ENCODE measurements at places on chromosomes 5 and 9.

DNA sequence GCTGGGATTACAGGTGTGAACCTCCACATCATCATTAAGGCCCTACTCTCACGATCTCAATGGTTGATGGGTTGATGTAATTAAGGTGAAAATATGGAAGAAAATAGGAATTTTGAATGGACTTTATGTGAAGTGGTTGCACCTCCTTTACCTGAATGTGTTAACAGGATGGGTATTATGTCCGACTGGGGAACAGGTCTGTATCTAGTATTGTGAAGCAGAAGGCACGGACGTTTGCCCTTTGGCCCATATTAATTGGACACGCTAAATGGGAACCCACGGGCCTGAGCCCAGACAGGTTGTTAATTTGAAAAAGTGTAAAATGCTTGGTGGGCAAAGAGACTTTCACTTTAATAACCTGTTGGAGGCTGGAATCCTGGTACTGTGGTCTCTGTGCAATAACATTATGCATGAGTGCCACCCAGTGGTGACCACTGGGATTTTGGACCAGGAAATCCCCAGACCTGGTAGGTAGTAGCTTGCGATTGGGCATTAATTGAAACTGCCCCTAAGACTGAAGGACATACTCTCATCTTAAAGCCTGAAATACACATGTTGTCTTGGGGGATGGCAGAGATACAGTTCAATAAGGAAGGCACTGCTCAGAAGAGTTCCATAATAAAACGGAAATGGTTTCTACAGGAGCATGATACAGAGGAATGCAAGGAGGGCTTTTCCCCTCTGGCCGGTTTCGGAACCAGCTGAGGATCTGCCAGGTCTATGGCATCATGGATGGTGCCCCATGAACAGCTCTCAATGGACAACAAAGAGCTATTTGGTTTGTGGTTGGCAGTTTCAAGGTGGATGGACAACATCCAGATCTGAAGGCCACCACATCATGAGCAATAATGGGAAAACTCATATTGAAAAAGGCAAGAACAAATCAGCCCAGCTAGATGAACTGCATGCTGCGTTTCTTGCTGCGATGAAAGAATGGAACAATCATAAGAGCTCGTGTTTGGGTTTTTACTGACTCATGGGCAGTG, 26.2 kb upstream of the BICD2 start:
- peak; percentile 59 for DNase-seq

DNA sequence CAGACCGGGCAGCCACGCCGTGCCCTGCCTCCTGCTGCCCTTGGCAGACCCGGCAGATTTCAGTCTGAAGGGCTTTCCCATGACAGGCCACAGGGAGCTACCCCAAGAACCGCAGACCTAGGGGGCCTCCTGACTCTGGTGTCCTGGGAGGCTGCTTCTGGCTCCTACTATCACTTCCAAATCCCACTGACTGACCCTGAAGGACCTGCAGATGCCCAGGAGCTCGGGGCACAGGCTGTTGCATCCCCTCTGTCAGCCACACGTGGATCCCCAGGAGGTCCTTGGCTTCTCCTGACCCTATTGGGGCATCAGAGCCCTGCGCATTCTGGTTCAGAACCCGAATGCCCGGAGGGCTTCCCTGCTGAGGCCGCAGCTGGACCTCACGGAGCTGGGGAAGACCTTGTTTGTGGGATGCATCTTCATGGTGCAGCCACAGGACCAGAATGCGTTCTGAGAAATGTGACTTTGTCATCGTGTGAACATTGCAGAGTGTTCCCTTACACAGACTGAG, 81.3 kb upstream of the IRX4 start:
- DNase-seq = no peak

- DNase-seq = peak; percentile 91
These were observed 140.9 kb downstream of the AOPEP start for GRCh38 chr9:94867281-94867841.

DNA sequence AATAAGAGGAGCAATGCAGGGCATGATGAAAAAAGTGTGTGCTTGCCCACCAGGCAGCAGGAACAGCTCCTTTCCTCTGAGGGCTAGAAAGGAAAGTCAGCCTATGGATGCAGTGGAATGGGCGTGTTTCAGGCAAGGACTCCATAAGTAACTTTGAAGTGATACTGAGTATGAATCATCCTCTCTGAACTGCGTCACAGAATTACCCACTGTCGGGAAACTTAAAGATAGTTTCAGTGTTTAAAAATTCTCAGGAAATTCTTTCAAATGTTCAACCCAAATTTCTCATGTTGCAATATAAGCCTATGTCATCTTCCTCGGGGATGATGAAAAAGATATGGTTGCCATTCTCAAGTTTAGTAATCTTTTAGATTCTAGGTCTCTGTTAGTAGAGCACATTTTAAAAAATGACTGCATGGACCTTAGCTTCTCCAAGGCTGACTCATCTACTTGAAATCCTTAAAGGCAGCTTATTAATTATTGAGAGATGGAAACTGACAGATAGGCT, 27.7 kb downstream of the PTCD2 start:
- peak; percentile 47 for DNase-seq

GRCh38 chr5:102545175-102545574, 46.4 kb upstream of the SLCO6A1 start:
- DNase-seq = no peak

- peak; percentile 4 for DNase-seq
These were observed at the start of gene LCN2 for GRCh38 chr9:128149001-128149701. Gene LCN2, plus strand, starts transcription at chr9:128149453. Its CDS starts 73 bp downstream, at chr9:128149526.

DNA sequence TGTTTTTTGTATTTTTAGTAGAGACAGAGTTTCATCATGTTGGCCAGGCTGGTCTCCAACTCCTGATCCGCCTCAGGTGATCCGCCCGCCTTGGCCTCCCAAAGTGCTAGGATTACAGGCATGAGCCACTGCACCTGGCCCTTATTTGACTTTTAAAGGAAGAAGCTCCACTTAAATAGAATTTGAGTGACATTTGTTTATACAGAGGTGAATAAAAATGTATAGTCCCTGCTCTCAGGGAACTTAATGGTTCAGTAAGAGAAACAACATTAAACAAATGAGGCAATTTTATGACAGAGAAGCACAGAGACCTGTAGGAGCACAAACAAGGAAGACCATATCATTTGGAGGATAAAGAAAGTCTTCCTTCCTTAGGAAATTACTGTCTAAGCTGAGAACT, 65.7 kb downstream of the C9orf152 start:
- no peak for DNase-seq

GRCh38 chr5:139964994-139965565, 78.0 kb downstream of the NRG2 start:
- DNase-seq = no peak

GRCh38 chr5:59553992-59554391, 339.5 kb downstream of the PDE4D start:
- DNase-seq = no peak

GRCh38 chr5:61622156-61622555, 290.1 kb downstream of the ZSWIM6 start:
- no peak for DNase-seq

GRCh38 chr5:33490071-33490665, 49.4 kb downstream of the TARS1 start:
- no peak for DNase-seq

DNA sequence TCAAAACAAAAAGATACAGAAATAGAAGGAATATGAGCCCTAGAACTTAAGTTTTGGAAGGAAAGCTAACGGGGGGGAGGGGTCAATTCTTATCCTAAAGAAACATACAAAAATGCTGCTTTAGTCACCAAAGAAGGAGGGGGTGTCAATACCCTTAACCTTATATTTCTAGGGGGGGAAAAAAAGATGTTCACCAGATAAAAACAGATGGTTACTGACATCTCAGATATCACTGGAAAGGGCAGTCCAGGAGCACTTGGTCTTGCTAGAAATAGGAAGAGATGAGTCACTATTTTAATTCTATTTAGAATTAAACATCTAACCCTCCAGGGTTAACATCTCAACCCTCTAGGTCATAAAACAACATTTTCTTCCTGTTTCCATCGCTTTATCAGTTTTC, 1.7 kb downstream of the DIAPH1 start:
- no peak for DNase-seq

- no peak for DNase-seq
These were observed 389.9 kb downstream of the MTRR start for GRCh38 chr5:8258801-8259200.

- no peak for DNase-seq
These were observed 1383.5 kb downstream of the PTPRD start for GRCh38 chr9:9229269-9229668.

DNA sequence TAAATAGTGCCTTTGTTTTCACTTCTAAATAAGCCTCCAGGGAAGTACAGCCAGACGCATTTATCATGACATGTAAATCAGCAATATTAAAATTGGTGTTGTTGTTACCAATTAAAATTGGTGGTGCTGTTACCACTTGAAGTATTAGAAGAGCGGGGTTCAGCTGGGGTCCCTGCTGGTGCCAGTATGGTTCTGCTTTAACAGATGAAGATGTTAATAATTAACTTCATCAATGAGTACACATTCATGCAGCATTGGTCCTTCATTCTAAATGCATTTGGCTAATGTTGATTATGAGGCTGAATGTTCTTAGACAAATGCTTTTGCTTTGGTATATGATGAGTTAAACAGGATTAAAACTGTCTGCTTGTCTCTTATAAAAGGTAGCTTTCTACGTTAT, 67.6 kb upstream of the TMC1 start:
- DNase-seq = no peak

DNA sequence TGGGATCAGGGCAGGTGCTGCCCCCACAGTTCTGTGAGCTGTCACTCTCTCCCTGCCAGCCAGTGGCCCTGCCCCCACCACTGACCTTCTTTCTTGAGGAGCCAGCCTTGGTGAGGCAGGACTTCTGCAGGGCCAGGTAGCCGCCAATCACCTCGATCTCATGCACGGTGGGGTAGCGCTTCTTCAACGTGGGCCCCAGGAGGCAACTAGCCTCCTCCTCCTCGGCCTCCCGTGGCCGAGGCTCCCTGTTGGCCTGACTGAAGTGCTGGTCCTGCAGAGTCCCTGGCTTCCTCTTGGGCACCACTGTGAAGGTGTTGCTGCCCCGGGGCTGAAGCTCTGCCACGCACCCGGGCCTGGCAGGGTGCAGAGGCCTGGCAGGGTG, 1.6 kb downstream of the TPRN start:
- no peak for DNase-seq

DNA sequence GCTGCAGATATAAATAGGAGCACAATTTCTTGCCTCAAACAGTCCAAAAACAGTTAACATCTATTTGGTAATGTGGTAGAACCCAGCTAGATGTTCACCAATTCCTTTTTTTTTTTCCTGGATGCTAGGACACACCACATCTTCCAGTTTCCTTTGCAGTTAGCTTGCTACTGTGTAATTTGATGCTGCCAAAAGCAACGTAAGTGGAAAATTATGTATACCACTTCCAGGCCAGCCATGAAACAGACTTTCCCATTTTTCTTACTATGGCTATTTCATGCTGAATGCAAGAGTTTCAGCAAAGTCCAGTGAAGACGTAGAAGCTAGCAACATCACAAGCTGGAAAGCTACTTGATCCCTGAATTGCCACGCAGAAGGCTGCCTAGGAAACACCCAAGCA, 667.2 kb downstream of the TLE1 start:
- DNase-seq = no peak

DNA sequence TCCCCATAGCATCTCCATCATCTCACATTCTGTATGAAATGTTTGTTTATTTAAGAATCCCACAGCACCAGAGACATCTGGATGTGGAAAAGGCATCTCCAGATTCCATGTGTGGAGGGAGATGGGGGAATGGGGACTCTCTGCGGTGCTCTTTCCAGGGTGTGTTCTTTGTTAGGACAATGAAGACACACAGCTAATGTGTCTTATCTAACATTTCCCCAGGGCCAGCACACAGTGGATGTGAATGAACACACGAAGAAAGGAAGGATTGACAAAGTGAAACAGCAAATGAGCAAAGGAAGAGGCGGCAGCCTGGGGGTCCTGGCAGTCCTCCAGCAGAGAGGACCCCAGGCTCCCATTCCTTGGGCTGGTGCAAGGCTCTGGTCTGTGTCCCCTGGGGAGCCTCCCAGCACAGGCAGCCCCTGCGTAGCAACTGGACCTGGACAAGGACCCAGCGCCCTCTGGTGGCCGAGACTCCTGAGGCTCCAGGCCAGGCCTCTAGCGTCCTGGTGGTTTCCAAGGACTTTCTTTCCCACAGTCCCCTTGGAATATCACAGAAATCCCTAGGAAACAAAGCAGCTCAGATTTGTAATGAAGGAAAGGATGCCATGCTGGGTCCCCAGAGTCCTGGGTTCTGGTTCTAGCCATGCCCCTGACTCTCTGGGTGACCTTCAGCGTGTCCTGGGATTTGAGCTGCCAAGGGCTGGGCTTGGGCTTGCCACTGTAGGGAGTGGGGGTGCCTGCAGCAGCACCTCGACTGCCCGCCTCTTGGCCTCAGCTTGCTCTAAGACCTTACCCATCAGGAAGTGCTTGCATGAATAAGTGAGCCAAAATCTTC, 3.5 kb upstream of the PDLIM7 start:
- DNase-seq = peak; percentile 57

- no peak for DNase-seq
These were observed 55.3 kb downstream of the RANBP17 start for GRCh38 chr5:170917113-170917512.

DNA sequence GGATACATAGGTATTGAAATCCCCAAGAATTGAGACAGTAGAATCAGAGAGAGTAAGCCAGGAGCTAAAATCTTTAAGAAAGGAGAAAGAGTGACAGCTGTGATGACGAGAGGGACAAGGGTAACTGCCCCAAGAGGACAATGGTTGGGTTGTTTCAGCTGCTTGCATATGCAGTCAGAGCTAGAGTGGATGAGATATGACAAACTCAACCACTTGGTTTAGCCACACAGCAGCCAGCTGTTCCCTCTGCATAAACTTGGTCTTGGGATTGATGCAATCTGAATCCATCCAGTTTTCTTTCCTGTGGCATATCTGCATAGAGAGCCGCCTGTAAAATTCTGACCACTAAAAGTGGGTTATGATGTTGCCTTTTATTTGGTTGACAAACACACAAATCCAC, 100.7 kb downstream of the ZNF622 start:
- DNase-seq = no peak

DNA sequence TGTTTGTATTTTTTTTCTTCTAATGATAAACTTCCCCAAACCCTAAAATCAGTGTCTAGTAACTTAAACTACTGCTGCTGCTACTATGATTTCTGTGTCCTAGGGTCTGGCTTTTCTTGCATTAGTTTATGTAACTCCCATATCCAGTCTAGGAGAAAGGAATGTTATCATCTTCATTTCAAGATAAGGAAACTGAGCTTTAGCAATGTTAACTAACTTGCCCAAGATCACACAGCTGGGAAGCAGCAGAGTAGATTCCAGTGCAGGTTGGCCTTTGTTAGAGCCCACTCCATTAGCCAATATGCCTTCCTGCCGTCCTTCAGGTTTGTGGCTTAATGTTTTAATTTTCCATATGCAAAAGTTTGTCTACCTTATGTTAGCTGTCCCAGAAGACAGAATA, 10.4 kb downstream of the TMEM171 start:
- no peak for DNase-seq

GRCh38 chr9:16371306-16371705, 499.2 kb downstream of the BNC2 start:
- DNase-seq = peak; percentile 61

GRCh38 chr5:105754056-105754455, 1916.7 kb downstream of the EFNA5 start:
- no peak for DNase-seq

DNA sequence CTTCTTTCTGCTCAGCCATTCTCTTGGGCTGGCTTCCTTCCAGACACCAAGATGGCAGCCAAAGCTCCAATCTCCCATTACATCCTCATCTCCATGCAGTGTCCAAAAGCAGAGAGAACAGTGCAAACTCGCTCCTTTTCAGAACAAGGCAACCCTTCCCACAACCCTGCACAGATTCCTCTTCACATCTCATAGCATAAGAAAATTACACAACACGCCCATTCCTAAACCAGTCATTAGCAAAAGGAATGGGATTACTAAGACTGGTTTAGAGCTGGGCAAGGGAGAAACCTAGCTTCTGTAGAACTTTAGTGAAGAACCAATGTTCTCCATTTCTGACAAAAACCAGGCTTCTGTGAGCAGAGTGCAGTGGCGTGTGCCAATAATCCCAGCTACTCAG, 51.5 kb upstream of the CTNNA1 start:
- no peak for DNase-seq
